ENCODE measurements at places on chromosomes 4 and X.

DNA sequence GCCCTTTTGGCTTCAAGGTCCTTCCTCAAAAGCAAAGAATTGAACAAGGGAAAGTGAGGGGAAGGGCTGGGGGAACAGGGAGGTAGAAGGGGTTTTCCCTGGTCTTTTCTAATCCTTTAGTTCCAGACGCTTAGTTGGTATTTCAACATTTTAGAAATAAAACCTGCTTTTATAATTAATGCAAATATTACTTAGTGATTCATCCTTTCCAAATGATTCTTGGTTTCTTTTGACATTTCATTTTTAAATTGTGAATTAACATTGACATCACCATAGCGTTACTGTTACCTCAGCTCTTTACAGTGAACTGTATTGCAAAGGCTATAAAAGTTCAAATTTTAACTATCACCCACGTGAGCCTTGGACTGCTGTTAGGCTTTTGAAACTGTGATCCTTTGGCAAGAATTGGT lies 20.9 kb downstream of the NFKB1 start:
- DNase-seq = no peak

DNA sequence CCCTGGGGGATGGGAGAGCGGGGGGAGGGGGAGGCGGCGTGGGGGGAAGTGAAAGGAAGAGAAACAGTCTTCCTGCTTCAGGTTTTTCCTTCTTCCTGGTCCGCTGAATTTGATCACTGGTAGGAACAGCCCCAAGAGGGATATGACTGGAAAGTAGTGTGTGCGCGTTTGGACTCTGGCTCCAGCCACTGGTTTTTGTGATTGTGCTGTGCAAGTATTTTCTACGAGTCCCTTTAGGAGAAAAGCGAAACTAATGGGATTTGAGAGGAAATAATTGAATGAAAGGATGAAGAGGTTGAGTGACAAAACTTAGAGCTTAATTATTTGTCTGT lies 836 bp downstream of the PRRG1 start:
- no peak for DNase-seq

- no peak for DNase-seq
Measured at GRCh38 chr4:48483006-48483776, at the start of gene SLC10A4. Gene SLC10A4, plus strand, starts transcription at chr4:48483343. Its CDS starts 219 bp downstream, at chr4:48483562.

DNA sequence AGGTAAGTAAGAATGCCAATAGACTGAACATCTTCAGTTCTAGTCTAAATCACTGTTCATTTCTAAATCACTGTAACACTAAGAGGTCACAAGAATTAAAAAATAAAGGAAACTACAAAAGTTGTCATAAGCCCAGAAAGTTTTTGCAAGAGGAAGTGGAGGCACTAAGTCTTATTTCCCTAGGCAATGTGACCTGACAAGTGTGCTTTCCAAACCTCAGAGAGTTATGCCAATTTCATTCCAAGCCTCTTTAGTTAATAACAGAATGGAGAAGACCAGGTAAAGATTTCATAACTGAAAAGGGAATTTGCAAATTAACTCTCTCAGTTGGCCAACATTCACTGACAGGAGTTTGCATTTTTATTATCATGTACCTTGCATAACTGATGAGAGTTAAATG lies 40.5 kb downstream of the BBS12 start:
- DNase-seq = no peak

DNA sequence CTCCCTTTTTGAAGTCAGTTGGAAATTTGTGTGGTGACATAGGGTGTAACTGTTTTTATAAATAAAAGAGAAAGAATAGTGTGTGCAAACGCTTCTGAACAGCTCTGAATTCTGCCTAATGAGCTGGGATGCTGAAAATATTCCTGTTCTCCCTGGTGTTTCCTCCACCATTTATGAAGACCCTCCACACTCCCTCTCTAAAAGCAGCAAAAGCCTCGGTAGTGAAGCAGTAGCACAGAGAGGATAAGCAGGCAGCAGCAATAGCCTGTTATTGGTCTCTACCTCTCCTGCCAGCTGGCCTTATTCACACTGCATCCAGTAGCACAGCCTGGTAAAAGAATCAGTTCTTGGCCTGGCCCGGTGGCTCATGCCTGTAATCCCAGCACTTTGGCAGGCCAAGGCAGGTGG lies 406.1 kb downstream of the IQCM start:
- DNase-seq = no peak

DNA sequence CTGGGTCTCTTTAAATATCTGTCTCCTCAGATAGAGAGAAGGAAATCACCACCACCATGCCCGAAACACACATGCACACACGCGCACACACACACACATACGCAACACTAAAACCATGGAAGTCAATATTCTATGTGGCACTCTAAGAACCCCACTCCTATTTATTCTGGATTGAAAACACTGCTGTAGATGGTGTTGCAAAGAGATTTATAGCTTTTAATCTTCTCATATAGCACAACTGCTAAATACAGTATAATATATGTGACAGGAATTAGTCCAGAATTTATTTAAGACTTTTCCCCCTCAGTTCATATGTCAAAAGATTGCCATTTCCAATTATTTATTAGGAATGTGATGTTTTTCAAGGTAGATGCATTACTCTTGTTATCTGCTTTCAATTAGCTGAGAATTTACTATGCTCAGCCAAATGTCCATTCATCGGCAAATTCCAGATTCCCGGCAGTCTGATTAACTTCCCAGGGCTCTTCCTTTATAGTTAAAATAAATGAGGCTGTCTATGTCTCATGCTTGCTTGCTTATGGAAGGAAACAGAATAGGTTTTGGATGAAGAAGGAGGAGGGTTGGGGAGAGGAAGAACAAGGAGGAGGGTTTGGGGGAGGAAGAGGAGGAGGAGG lies 115.4 kb upstream of the NDP start:
- no peak for DNase-seq

DNA sequence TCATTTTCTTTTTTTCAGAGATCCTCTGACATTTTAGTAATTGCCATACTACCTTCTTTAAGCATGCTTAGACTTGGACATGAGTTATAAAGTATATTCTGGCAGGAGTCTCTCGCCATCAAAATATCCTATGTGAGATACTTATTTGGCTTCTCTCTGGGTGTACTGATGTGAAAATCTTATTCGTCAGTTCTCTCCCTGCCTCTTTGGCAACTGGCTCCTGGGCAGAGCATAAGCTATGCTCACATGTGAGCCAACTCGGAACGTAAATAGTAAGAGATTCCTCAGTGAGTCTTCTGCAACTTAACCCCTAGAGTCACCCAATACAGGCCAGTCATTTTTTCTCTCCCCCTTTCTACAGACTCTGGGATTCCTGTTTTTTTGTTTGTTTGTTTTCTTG lies 91.6 kb downstream of the MAGEB17 start:
- no peak for DNase-seq

DNA sequence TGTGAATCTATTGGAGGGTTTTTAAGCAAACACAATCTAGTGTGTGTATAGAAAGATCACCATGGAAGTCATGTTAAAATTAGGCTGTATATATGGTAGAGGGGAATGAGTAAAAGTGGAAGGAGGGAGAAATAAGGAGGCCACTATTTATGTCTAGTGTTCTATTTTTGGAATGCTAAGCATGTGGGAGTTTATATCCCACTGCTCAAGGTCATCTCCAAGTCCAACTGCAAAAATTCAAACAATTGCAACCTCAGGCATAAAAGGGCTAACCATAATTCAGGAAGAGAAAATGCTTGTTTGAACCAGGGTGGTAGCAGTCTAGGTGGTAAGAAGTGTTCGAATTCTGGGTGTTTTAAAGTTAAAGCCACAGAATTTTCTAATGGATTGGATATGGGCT lies 39.2 kb downstream of the SERPINA7 start:
- no peak for DNase-seq

- no peak for DNase-seq
Measured at GRCh38 chr4:162853788-162854187, 312.9 kb downstream of the NAF1 start.

- no peak for DNase-seq
Measured at GRCh38 chr4:56227301-56227835, 159.9 kb downstream of the AASDH start.

DNA sequence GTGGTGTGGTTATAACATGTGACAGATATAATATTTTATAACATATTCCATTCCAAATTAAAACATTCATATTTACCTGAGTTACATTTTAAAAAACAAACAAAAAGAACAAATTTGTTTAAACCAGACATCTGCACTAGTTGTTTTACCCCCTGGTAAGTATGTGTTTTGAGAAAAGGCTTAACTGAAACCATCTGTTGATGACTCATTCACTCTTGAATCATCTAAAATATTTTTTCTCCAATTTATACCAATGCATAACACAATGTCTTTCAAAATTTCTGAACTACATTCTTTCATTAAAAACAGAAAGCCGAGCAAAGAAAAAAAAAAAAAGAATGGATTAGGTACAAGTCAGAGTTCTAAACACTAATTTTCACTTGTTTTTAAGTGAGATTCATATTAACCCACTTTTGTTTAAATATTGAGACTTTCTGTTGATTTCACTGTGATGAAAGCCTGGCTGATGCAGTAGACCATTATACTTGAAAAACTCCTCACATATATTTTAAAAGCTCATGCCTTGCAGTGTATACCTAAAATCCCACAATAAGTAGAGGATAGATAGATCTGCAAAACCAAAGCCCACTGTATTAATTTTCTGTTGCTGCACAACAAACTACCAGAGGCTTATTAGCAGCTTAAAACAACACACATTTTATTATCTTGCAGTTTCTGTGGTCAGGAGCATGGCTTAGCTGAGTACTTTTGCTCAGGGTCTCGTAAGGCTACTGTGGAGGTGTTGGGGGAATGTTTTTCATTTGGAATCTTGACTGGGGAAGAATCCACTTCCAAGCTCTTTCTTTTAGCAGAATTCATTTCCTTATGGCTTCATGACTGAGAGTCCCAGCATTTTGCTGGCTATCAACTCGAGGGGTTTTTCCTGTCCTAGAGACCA lies 221.5 kb downstream of the PCDH18 start:
- DNase-seq = no peak

DNA sequence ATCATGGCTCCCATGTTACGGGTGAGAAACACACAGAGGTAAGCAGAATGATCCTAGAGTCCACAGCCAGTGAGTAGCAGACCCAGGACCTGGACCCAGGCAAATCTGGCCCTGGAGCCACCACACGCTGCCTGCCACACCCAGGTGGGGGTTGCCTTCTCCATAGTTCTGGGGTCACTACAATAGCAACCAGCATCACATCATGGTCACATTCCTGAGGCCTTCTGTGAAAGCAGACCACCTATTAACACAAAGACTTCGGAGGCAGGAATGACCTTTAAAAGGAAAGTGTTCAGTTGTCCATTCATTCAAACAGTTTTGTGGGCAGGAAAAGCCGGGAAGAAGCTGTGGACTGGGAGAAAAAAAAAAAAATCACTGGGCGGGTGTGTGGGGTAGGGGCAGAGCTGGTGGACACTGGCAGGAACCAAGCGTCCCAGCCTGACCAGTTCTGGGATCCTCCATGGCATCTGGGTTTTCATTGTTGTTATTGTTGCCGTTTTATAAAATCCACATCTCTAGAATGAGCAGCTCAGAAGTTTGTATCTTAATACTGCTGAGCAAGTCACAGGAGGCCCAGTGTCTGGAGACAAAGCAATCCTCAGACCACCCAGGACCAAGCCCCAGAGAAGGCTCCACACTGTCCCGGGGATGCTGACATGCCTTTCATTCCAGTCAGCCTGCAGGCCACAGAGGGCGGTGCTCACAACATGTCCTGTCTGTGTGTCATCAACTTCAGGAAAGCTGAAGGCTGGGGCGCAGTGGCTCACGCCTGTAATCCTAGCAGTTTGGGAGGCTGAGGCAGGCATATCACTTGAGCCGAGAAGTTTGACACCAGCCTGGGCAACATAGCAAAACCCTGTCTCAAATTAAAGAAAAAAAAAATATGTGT lies 67.0 kb downstream of the SEL1L3 start:
- no peak for DNase-seq

DNA sequence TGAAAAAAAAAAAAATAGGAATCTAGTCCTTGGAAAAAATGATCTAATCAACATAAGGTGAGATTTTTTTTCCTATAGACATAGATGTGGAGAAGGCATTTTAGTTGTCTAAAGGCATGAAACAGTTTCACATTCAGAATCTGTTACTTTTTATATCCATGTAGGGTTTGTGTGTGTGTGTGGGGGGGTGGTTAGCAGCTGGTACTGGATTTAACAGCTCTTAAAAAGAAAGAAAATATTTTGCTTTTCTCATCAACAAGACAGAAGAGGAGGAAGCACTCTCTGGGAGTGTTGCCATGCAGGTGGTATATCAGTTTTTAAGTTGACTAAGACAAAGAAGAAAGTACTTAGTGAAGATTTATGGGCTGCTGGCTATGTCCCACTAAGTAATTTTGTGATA lies 122.3 kb downstream of the VCX3B start:
- DNase-seq = no peak

- DNase-seq = no peak
Measured at GRCh38 chr4:152697284-152698088, 17.7 kb upstream of the TMEM154 start.

DNA sequence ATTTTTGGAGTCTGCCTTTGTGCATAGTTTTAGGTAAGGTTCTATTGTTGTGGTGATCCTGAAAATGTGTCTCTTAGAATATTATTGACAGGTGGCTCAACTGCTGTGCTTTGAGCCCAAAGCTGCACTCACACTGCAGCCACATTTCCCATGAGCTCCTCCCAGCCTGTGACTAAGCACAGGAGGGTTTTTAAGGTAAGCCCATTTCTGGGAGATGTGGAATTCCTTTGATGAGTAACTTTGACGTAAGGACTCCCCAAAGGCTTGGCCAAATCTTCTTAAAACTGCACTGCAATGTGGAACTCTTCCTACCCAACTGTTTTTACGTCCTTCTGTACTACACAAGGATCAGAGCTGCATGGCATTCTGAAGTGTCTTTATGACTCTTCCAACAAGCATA lies 20.0 kb upstream of the TMPRSS11A start:
- no peak for DNase-seq

- DNase-seq = no peak
Measured at GRCh38 chr4:156751486-156751885, 220.1 kb downstream of the PDGFC start.

DNA sequence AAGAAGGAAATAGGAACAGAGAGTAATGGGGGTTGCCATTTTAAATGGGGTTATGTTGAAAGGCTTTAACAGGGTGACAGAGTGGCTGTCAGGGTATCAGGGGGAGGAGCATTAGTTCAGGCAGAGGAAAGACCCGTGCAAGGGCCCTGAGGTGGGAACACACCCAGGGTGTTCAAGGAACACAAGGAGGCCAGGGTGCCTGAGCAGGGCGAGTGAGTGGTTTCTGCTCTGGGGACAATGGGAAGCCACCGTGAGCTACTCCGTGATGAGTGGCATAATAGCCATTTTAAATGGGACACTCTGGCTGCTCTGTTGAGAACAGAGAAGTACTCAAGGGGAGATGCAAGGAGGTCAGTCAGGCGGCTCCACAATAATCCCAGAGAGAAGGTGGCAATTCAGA lies 4.5 kb downstream of the EVC2 start:
- DNase-seq = no peak

- DNase-seq = no peak
Measured at GRCh38 chr4:113223001-113223400, 173.5 kb downstream of the ANK2 start.

DNA sequence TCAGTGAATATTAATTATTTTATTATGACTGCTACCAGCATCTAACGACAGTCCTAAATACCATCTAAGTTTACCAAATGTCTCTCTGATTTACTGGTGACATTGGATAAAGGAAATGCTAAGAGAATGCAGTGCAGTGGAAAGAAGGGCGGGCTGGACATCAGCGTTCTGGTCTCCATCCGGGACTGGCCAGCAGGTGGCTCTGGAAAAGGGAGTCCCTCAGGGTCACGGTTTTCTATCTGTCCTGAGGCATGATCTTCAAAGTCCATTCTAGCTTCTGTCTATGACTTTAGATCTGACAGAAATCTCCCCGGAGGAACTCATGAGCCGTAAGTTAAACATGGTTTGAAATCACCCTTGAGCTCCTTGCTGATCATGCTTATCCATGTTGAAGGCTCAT lies 3.3 kb downstream of the TRIM2 start:
- DNase-seq = no peak

Measured in NK-92 treated with Interleukin-12 subunit alpha and Interleukin-12 subunit beta, amount 100 ng/mL, for 24 hours (cell line).